GM23248 (cell line): ENCODE measurements at places on chromosomes 11 and 22. TPM values are rescaled to one million over a fixed set of nuclear protein-coding genes. Genes with fewer than 3 reads are reported as not detected.
A peak's percentile ranks its signal among the peaks of the same experiment; 100 is the strongest.

DNA sequence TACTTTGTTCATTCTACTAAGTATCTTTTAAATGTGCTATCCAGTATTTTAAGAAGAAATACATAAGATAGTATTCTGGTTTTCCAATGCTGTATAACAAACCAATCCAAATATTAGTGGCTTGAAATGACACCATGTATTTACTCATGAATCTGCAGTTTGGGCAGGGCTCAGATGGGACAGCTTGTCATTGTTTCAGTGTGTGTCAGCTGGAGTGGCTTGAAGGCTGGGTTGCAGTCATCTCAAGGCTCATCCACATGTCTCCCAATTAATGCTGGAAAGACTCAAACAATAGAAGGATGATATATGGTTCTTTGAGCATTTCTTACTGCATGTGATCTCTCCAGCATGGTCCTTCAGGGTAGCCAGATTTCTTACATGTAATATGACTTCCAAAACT, 146.2 kb downstream of the ARHGAP42 start:
- DNase-seq: peak; percentile 13

GRCh38 chr22:12697441-12697840, 2830.6 kb upstream of the OR11H1 start:
- DNase-seq: no peak

- DNase-seq: peak; percentile 80
These were observed 394 bp downstream of the KIAA1671 start for GRCh38 chr22:24952837-24953383.

- DNase-seq: no peak
These were observed 3.1 kb upstream of the HBD start for GRCh38 chr11:5237420-5237819.

DNA sequence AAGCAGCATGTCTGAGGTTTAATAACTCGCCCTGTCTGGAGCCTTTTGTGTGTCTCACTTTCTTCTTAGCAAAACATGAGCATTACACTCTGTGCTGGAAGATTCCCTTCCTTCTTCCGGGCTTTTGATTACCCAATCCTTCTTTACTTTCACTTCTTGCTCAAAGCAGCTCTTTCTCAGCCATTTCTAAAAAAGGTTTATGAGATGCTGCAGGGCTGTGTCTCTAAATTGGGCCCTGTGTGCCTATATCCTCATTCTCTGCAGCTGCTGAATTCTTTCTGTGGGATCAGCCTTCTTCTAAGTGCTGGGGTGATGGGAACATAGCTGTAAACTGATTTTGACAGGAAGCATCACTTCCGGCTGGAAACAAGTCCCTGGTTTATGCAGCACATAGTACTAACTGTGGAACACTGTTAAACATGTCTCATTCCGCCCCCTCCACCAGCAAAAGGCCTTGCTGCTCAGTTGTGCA, 71.8 kb downstream of the PIWIL4 start:
- DNase-seq: peak; percentile 77

DNA sequence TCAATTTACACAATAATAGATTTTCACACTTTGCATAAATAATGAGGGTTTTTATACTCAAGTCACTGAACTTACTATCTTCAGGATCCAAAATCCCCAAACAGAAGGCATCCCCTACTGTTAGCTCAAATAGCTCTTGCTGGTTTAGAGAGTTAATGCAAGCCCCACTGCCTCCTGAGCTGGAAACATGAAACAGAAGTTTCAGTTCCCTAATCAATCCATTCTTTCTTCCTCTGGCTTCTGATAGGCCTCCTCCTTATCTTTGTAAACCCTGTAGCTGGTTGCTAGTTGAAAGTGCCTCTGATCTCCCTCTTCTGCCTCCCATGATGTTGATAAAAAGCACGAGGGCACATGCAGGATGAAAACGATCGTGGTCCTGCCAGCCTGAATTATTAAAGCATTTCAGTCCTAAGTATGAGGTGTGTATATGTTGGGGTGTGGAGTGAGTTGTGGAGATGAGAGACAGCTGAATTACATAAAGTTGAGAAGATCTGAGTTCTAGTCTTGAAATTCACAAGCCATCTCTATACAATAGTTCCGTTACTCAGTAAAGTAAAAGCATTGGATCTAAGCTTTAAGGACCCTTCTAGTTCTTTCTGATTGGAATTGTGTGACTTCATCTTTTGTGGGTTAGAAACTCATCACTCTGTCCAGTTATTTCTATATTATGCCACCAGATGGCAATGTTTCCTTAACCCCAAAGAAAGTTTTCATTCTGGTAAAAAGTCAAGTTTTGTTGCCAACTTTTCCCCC, 35.0 kb upstream of the EHF start:
- DNase-seq: peak; percentile 67

DNA sequence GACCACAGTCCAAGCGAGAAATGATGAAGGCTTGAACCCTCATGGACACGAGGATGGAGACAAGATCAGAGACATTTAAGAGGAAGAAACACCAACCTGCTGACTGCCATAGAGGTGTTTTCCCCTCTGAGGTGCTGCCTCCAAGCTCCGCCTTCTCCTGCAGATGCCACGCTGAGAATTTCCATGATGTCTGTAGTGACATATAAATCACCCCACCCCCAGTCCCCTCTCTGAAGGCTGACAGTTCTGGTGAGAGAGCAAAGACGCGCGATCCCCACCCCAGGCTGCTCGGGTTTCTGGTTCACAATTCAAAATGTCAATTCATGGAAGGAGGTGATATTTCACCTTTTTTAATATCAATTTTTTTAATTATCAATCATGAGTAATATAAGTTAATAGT, 28.2 kb downstream of the LRRC32 start:
- DNase-seq: no peak

- DNase-seq: no peak
These were observed 576.7 kb upstream of the LRRC4C start for GRCh38 chr11:42036201-42036600.

DNA sequence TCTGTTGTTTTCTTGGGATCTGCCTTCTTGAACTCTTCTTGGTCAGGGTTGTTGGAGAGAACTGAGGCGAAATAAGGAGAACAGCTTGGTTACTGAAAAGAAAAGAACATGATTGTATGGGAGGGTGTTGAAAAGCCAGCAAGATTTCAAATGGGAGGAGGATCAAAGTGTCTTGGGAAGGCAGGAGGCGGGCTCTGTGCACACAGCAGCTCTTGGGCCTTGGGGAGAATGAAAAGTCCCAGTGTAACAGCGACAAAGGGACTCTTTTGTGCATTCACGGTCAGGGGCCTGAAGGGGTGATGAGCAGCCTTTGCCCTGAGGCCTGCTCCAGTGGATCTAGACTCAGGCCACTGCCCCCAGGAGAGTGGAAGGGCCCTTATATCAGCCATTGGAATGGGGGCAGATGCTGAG, 135.4 kb downstream of the ADAMTS15 start:
- no peak for DNase-seq

DNA sequence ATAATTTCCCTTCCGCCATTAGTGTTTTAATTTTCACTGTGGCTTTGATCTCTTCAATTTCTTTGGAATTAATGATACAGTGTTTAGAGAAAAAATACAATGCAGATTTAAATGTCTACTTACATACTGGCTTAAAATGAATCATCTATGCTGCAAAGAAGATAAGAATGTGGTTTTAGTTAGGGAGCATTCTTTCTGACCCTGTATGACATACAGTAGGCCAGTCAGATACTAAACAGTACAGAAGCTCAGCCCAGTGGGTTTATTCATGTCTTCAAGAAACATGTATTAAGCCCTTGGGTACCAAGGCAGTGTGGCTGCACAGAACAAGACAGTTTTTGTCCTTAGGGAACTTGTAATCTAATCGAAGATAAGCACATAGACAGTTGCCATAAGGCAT, 268.8 kb downstream of the DDX10 start:
- peak; percentile 61 for DNase-seq

The ANKK1 gene
- total RNA-seq: not detected in 2 replicates

The EHF gene
- total RNA-seq: not detected in 2 replicates

The TTC28 gene
- total RNA-seq: 31.4 and 41.9 TPM in 2 replicates

The CLMP gene
- total RNA-seq: 195 and 215 TPM in 2 replicates

The NRXN2 gene
- total RNA-seq: 0.51 and 5.6 TPM in 2 replicates

The AQP11 gene
- total RNA-seq: 0.43 and 2.9 TPM in 2 replicates

The SLC7A4 gene
- total RNA-seq: not detected in 2 replicates
